ENCODE measurements at places on chromosomes 1 and 21.

DNA sequence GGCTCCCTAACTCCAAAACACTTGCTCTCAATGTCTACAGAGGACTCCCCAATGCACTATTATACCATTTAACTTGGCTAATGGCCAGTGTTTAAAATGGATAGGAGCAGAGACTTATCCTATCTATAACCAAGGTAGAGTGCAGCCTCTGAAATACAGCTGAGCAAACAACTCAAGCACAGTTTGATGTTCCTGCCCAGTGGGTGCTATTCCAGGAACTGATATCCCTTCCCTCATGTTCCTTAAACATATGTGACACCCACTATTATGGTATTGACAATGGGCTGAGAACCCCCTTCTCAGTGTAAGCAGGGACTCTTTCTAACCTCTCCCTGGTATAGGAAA is 51.7 kb downstream of the SH3GLB1 start:
- no peak for DNase-seq

- DNase-seq = no peak
Observed at GRCh38 chr1:221638595-221638994, 103.3 kb downstream of the DUSP10 start.

DNA sequence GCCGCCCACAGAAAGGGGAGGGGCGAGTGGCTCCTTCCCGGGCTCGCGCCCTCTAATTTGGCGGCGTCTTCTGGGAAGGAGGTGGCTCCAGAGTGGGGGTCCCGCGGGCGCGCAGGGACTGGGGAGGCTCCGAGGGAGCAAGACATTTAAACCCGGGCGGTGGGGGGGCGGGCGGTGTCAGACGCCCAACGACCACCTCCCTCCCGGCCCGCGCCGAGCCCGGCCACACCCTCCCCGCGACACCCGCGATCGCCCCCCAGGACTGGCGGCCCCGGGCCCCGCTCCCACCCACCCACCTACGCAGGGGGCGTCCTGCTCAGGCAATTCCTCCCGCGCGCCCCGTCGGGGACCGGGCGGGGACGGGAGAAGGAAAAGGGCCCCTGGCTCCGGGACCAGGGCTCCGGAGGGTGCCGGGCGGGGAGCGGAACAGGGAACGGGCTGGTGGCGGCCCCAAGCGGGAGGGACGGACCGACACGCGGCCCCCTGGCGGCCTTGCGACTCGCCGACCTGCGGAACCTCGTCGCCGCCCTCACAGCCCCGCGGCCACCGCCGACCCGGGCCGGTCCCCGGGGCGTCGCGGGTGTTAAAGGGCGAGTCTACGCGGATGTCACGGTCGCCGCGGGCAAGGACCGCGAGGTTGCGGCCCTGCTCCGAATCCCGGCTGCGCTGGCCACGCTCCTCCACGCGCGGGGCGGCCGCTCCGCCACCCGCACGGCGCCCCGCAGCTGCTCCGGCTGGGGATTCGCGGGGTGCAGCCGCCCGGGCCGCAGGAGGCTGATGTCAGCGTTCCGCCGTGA is 94.0 kb upstream of the FMN2 start:
- no peak for DNase-seq

DNA sequence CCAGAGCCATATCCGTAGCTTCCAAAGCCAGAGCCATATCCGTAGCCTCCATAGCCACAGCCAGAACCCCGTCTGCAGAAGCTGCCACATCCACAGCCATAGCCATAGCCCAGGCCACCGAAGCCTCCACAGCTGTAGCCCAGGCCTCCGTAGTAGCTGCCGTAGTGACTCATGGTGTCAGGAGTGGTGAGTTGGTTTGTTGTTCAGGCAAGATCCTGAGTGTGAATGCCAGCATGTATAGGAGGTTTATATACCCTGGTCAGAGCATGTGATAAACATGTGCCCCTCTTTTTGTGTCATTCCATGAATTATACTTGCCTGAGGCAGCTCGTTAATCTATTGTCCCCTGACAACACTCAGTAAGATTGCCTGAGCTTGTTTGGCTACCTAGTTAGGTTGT is at the start of gene KRTAP19-1:
Gene KRTAP19-1 (minus strand): TSS at position 223 of the 400 bp plus-strand sequence. CDS start 50 bp downstream, at position 173.
- no peak for DNase-seq

- DNase-seq = no peak
Observed at GRCh38 chr1:76156987-76157386, 82.4 kb downstream of the ST6GALNAC3 start.

- DNase-seq = no peak
Observed at GRCh38 chr1:208351838-208352237, 107.7 kb upstream of the PLXNA2 start.

GRCh38 chr1:26999440-26999987 is 6.0 kb downstream of the TRNP1 start:
- DNase-seq = no peak

DNA sequence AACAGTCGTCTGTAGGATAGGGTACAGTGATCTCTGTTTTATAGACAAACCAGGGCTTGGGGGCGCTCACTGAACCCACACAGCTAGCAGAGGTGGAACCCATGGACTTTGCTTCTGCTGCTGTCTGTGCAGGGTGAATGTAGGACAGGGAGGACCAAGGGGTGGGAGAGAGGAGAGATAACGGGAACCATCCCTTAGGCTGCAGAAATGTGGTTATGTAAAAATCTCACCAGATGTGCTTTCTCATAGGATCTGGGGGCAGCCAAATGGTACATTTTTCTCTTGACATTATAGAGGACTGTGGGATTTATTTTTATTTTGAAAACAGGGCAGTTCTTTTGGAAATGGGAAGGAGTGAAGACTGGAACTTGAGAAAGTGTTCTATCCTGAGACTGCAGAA is 8.7 kb downstream of the NFASC start:
- DNase-seq = no peak

- no peak for DNase-seq
Observed at GRCh38 chr1:27966402-27967105, 6.8 kb downstream of the XKR8 start.

GRCh38 chr1:53728196-53728595 is 10.8 kb downstream of the GLIS1 start:
- no peak for DNase-seq

- peak; percentile 59 for DNase-seq
Observed at GRCh38 chr1:244970236-244970743, 105.9 kb upstream of the HNRNPU start.

DNA sequence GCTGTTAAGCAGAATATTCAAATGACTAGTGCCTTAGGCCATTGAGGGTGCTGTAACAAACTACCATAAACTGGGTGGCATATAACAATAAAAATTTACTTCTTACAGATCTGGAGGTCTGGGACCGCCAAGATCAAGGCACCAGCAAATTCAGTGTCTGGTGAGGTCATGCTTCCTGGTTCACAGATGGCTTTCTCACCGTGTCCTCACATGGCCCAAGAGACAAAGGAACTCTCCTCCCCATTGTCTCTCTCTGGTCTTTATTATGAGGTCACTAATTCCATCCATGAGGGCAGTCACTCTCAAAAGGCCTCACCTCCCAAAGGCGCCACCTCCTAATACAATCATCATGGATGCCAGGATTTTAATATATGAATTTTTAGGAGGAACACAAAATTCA is 127.3 kb downstream of the GABPA start:
- DNase-seq = no peak

- DNase-seq = no peak
Observed at GRCh38 chr1:161171191-161171590, 5.0 kb downstream of the PPOX start.

DNA sequence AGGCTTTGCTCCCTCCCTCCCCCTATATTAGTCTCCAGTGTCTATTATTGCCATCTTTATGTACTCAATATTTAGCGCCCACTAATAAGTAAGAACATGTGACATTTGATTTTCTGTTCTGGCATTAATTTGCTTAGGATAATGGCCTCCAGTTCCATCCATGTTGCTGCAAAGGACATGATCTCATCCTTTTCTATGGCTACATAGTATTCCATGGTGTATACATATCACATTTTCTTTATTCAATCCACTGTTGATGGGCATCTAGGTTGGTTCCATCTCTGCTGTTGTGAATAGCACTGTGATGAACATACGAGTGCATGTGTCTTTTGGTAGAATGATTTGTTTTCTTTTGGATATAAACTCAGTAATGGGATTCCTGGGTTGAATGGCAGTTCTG is 61.3 kb downstream of the SH3GLB1 start:
- DNase-seq = no peak

DNA sequence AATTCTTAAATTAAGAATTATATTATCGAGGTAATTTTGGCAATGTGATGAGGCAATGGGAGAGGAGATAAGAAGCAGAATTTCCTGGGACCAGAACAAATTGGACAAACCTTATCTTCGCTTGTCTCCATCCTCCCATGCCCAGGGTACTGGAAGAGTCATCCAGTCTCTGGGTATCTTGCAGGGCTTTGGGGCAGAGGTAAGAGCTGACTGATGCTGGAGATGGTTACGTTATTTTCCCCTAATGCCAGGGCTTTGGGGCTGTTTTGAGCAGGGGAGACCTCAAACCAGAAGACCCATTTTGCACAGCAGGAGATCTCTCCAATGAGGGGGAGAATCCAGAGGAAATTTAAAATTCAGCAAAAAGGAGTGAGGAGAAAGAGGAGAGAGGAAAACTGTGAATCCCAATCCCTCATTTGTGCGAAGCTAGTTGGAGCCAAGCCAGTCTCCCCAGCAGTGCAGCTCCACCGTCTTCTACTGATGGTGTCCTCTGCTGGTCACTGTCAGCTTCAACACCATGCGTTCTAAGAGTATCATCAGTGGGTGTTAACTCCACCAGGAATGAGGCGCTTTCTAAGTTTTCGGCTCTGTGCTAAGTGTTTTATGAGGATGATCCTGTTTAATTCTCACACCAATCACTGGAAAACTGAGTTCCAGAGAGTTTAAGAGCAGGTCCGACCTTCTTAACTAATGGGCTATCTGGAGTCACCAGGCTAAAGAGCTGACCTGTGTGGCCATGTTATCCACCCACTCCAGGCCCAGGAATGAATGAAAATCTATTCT is 86.8 kb upstream of the CD34 start:
- DNase-seq = peak; percentile 56

- DNase-seq = no peak
Observed at GRCh38 chr1:182886985-182887384, 47.8 kb downstream of the DHX9 start.

Data from activated CD4-positive, alpha-beta T cell treated with anti-CD3 and anti-CD28 coated beads, Interleukin-2, Interleukin-4, amounts not matched to agents 100 ng/mL and 50 ng/mL, durations not matched to agents 16 hours and 8 hours (primary cell).